ENCODE measurements at places on chromosomes 12 and 14.

DNA sequence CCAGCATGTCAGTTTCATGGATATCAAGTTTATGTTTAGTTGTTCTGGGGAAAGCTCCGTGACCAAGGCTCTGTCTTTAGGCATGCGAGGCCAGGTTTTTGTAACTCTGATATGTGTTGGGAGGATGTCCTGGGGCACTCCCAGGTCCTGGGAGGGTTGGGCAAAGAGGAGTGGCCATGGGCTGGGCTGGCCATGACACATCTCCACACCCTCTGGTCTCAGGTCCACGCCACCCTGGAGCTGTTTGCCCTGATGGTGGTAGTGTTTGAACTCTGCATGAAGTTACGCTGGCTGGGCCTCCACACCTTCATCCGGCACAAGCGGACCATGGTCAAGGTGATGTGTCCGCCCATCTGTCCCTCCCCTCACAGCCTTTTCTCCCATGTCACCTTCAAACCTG, 46.4 kb downstream of the TPCN1 start:
- DNase-seq = no peak

- DNase-seq = peak; percentile 84
Measured at GRCh38 chr12:122090759-122091515, 12.4 kb downstream of the MLXIP start.

GRCh38 chr12:21800011-21800410, 25.5 kb upstream of the KCNJ8 start:
- DNase-seq = no peak

DNA sequence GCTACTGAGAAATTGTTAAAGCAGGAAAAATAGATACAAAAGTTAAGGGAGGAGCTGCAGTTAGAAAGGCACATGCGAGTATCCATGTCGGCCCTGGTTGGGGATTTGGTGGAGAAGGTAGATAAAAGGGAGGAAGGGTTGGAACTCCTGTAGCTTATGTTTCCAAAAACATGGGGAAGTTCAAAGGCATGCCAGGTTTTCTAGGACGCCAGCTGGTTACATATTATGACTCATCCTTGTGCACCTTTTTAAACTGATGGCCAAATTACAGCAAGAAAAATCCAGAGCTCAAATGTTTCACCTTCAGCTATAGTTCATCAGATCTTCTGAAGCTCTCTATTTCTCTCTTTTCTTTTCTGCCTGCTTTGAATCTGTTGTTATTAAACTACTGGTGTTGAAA, 13.2 kb upstream of the MAP4K5 start:
- DNase-seq = no peak

DNA sequence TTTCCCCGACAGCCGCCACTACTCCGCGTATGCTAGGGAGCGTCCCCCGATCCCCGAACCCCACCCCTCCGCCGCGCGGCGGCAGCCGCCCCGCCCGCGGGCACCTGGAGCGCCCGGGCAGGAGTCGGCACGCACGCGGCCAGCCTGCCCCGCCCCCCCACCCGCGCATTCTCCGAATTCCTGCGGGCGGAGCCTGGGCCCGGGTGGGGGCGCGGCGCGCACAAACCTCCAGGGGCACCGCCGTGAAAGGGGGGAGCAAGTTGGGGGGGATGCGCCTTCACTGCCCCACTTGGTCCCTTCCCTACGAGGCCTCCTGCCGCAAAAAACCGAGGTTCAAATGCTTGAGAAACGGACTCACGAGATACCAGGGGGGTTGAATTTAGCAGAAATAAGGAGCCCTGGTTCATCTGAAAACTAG, 1.7 kb downstream of the AJUBA start:
- no peak for DNase-seq

- no peak for DNase-seq
Measured at GRCh38 chr14:92263681-92264080, 59.3 kb upstream of the SLC24A4 start.

GRCh38 chr12:65728848-65729793, 95.2 kb upstream of the HMGA2 start:
- DNase-seq = no peak

DNA sequence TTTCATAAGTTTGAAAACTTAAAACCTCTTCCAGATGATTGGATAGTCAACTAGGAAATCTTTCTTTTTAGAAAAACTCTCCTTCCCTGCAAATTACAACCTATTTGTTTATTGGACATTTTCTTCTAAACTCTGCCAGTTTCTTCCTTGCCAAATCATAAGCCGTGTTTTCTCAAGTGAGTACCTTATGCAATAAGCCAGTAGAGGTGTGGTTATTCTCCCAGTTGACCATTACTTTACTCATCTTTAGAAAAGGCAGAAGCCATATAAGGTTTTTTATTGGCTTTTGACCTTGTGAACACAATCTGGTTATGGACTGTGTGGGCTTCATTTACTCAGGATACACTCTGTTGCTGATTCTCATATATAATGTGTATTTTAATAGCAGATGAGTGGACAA, 14.6 kb downstream of the ACTR6 start:
- DNase-seq = no peak

GRCh38 chr14:40464531-40464930, 1032.3 kb upstream of the FBXO33 start:
- DNase-seq = no peak

DNA sequence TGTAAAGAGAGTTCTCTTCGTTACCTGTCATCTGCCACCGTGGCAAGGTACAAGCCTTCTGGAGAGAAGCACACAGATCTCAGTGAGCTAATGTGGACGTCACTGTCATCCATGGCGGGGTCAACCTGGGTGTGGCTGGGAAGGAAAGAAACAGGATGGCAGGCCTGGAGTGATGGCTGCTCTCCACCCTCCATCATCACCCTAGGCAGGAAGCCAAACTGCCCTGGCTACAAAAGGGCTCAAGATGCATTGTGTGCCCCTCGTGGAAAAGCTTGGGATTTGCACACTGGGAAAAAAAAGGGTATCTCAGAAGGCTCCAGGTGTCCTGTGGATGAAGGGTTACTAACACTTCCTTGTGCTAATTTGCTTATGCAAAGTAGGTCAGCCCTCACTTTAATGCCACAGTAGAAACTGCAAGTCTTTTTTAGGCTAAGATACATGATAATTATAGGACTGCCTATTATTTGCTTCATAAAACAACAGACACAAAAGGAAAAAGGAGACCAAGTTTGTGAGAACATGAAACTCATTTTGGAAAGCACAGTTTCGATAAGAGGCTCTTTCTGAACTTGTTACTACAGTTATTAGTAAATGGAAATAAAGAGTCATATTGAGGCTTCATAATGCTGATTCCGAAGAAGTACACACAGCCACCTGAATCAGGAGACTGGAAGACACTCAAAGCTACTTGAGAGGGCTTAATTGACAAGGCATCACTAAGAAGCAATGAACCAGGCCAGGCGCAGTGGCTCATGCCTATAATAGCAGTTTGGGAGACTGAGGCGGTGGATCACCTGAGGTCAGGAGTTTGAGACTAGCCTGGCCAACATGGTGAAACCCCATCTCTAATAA, 18.9 kb downstream of the RFC5 start:
- DNase-seq = no peak

DNA sequence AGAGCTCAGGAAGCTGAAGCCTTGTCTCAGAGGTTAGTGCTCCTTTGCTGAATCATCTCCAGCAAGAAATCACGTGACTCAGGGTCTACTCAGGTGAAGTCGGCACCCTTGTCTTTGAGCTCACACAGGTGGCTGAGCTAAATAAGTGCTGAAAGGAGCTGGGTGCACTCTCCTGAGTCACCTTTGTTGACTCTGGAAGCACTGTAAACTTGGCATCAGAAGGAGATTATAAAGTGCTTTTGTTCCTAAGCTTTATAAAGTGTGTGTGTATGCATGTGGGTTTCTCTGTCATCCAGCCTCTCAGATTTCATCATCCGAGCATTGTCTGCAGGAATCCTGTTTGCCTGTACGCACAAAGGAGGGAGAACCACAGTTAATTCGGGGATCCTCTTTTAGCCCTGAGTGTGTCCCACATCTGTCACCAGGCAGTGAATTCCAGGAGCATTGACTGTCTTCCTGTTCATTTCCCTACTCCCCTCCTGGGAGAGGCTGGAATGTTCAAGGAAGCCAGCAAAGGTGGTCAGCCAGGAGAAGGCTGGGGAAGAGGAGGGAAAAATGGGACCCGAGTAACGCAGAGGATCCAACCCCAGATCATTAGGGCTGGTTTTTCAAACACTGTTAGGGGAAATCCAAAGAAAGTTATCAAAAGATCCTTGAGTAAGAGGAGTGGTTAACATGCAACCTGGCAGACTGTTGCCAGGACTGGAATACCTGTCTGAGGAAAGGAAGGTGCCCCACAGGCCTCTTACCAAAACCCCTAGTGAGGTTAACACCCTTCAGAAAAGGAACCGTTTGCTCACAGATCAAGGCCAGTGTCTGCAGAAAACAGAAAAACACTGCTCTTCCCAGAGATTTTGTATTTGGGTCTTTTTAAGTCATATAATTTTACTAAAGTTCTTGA, 157.5 kb upstream of the HIF1A start:
- no peak for DNase-seq

DNA sequence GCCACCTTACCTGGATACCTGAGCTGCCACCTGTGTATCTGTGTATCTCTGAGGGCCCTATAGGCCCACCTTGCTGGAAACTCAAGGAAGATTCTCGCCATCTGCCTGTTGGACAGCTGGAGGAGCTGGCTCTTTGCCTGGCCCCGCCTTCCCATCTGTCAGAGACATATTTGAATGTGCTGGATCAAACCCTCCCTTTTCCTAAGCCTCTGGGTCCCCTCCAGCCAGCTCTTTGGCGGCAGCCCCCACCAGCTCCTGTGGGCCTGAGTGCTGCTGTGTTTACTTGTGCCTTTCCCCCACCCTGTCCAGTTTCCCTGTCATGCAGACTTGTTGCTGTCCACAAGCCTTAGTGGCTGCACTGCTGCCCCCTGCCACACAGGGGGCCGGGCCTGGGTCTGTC, 55.9 kb upstream of the SRSF5 start:
- DNase-seq = no peak

GRCh38 chr14:23033801-23034497, 751 bp downstream of the PSMB5 start:
- no peak for DNase-seq

DNA sequence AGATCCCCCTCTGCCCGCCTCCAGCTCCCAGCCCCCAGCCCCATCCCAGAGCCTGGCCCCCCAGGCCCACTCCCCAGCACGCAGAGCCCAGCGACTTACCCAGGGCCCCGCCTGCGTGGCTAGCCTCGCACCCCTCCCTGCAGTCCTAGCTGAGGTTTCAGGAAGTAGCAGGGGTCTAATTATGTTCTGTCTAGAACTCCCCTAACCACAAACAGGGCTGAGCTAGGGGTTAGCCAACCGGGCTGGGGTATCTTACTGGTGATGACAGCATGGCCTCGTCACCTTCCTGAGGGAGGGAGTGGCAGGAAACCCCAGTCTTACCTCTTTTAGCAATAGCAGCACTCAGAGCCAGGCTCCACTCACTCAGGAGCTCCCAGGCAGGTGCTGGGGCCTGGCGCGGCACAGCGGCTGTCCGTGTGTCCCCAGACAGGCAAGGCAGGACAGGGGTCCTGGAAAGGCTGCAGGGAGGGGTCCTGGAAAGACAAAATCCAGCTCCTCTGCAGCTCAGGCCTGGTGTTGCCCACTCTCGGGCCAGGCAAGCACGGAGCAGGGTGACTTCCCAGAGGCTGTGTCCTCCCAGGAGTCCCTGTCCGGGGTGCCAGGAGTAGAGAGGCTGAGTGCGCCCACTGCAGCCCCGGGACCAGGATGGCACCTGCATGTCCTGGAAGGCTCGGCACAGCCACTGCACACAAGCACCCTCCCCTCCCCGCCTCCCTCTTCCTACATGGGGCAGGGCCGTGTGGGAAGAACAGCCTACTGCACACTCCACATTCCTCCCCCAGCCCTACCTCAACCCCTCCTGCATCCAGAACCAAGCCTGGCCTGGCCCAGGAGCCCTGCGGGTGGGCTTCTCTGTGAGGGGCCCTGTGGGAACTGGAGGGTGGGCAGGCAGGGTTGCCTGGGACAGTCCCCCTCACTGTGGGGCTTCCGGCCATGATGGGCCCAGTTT, at the start of gene GPR132:
TSS of gene GPR132 (minus strand) at position 151 of the 949 bp plus-strand sequence. CDS start 10,010 bp downstream, outside the sequence.
- no peak for DNase-seq
